ENCODE measurements at places on chromosomes 4 and X.
A peak's percentile ranks its signal among the peaks of the same experiment; 100 is the strongest.

GRCh38 chr4:169627307-169627706, 6.9 kb downstream of the CLCN3 start:
- ATAC-seq, result no peak

DNA sequence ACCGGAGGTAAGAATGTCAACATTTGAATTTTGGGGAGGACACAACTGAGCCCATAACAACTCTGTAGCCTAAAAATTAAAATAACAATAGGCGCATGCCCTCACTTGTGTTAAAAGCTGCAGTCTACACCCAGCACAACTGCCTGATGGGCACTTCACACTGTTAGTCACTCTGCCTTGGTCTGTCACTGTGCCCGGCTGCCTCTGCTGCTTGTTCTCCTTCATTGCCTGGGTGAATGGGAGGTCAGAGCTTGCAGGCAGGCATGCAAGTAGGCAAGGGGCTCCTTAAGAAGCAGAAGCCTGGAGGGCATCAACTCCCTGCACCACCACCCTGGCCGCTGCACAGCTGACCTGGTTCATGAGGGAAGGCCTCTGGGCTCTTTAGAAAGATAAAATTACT, 374.8 kb downstream of the MID1IP1 start:
- ATAC-seq, result no peak

DNA sequence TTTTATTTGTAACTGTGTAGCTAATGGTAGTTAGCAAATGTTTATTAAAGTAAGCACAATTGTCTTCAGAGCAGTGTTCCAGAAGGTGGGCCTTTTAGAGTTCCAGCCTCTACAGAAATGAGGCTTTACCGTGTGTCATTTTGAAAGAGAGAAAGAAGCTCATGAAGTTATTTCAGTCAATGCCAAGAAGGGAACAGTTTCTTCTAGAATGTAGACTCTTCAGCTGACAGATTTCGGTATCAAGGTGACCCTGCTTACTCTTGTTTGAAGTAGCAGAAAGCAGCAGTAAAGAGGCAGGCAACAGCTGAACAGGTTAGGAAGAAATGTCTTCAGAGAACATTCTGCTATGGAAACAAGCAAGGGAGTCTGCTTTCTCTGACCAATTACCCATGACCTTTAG, 93.6 kb downstream of the TASL start:
- no peak for ATAC-seq

DNA sequence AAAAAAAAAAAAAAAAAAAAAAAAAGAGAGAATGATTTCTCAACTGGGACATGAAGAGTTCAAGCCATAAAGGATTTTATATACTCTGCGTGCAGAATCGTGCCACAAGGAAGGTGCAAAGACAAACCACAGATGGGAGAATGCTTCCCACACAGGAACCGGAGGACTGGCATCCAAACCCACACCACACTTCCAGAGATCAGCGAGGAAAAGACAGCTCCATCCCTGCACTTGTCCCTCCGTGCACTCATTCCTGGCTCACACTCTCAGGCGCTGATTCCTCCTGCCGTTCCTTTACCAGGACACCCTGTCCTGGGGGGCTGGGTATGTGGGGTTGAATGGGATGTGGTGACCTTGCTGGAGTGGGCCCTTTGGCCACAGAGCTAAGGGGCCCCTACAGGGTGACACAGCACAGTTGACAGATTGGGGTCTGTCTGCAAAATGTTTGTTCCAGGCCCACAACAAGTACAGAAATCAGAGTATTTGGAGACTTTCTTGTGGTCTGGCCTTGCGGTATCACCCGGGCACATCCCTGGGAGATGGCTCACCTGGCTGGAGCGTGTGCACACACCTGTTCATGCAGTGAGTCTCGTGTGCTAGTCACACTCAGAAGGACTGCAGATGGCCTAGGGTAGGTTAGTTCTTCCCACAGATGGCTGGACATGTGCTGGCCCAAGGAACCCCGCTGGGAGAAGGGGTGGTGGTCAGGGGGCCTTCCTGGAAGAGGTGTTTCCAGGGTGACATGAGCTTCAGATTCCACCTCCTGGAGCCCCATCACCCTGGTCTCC, 55.4 kb upstream of the GPR78 start:
- no peak for ATAC-seq

- no peak for ATAC-seq
Measured at GRCh38 chr4:94765648-94766047, 7.9 kb downstream of the BMPR1B start.

DNA sequence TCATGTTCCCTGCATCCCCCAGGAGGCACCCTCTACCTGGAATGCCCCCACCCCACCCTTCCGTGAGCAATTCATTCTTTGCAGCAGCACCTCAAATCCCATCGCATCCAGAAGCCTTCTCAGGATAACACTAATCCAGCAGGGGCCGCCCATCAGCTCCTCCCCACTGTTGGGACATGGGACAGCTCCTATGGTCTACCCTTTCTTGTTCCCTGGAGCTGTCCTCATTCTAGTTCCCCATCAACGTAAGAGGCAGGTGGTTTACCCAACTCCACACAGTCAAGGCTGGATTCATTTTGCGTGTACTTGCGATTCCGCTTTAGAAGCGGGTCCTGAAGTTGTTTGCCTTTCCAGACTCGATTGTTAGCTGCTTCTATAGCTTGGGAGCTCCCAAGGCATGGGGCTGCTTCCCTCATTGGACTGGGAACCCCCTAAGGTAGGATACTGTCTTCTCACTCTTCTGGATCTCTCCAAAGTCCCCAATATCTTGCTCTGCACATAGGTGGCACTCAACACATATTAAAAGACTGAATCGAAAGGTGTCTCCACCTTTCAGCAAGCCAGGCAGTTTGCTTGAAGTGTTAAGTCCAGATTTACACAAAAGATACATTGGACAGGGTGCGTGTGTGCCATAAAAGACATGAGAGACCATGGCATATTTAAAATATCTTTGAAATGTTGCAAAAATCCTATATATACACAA, 942 bp upstream of the APLN start:
- no peak for ATAC-seq

- no peak for ATAC-seq
Measured at GRCh38 chr4:81806485-81806884, 334.8 kb upstream of the RASGEF1B start.

- no peak for ATAC-seq
Measured at GRCh38 chrX:112270991-112271390, 188.4 kb upstream of the TRPC5 start.

DNA sequence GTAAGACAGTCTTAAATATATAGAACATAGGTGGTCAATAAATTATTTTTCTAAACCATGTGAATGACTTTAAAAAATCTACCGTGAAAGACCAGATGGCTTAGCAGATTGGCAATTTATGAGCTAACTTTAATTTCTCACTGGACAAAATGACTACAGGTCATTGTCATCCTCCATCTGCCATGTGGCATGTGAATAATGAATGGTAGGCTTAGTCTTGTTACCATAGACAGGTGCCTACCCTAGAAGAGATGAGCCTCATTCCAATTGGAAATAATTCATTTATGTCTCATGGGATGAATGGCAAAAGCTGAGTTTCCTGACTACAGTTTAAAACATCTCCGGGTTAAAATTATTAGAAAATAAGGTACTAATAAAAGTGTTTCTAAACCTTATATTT, 1043.3 kb downstream of the FAT4 start:
- no peak for ATAC-seq

DNA sequence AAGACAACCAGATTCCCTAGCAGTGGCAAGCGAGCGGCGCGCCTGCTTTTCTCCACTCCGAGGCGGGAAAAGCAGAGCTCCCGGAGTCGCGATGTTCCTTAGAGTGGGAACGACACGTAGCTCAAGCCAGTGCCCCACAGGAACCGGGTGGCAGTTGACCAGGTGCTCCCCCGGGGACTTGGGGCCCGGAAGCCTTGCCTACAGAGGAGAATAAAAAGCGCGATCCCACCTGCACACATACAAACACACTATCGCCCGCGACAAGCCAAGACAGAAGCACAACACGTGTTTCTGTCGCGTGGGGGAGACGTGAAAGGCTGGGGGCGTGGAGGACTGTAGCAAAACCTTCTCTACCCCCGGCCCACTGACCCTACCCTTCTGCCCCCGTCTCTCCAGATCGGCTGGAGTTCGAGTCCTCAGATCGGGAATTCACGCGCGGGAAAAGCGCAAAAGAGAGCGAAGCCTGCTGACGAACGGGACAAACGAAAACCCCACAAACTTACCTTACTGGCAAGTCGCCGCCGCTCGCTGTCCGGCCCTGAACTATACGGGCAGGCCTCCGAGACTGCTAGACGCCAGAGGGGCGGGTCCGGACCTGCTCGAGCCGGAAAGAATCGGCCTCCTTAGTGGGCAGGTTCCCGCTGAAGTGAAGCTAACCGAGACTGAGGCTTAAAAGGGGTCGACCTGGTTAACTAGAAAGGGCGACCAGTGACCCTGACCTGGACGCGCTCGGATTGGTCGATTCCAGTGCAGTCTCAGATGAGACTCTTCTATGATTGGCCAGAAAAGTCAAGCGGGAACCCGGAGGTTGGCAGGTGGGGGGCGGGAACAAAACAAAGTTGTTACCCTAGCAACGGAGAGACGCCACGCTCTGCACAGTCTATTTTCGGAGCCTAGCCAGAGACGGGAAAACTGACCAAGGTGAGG, at the start of the genes DNAAF6 and NUP62CL:
DNAAF6 (plus strand) TSS at position 842 of the 927 bp plus-strand sequence. CDS start 6,265 bp downstream, outside the sequence.
NUP62CL (minus strand) TSS at position 664 of the 927 bp plus-strand sequence. CDS start 31,287 bp downstream, outside the sequence.
- ATAC-seq, result peak; percentile 92

- ATAC-seq, result no peak
Measured at GRCh38 chr4:84973856-84974255, 7.4 kb upstream of the WDFY3 start.

DNA sequence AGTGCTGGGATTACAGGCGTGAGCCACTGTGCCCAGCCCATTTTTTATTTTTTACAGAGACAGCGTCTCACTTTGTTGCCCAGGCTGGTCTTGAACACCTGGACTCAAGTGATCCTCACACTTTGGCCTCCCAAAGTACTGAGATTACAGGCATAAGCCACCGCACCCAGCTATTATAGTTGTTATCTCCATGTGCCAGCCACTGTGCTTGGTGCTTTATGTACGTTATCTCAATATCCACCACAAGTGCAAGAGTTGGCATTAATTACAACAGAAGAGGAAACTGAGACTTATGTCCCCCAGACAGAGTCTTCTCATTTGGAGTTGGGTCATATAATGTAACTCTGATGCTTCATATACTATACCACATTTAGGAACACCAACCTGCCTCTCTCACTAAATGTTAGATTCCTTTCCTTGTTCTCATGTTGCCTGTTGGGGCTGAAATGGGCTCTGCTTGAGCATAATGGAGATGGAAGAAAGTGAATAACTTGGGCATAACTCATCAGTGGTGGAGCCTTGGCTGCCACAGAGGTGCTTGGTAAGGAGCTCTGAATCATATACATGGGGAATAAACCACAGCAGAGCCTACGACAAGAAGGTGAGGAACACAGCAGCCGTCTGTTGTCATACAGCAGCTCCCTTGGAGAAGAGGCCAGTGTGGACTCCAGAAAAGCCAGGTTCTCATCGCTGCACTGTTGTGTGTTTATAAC, 84.3 kb downstream of the SPRY1 start:
- no peak for ATAC-seq

DNA sequence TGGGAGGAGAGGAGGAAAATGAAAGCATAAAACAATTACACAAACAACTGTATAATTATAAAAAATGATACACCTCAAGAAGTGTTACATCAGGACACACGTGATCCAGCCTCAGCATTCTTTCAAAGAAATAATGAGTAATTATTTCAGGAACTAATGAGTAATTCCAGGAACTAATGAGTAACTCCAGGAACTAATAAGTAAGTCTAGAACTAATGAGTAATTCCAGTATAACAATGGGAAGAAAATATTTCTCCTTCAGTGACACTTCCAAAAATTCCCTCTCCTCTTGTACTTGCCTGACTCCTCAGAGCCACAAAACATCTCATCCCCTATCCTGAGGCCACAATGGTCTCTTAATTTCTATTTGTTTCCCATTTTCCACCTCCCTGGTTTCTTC, 63.5 kb upstream of the COL25A1 start:
- no peak for ATAC-seq

GRCh38 chrX:40097141-40097503, 636 bp downstream of the BCOR start:
- ATAC-seq, result no peak

DNA sequence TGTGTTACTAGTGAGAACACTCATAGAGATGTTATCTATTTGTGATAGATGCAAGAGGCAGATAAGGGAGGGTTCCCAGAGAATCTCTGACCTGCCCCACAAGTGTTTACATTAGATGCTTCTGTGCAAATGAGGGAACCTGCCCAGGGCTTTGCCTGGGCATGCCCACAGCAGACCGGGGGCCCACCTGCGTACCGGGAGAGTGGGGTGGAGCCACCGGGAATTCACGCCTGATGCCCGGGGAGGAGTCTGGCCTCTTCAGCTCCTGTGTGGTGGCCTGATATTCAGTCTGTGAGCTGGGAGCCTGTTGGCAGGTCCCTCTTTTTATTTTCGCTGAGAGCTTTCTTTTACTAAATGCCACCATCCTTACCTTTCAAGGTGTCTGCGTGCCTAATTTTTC, 155.7 kb downstream of the SNCA start:
- no peak for ATAC-seq

GRCh38 chrX:153983321-153983801, 10.8 kb downstream of the TMEM187 start:
- peak; percentile 69 for ATAC-seq

DNA sequence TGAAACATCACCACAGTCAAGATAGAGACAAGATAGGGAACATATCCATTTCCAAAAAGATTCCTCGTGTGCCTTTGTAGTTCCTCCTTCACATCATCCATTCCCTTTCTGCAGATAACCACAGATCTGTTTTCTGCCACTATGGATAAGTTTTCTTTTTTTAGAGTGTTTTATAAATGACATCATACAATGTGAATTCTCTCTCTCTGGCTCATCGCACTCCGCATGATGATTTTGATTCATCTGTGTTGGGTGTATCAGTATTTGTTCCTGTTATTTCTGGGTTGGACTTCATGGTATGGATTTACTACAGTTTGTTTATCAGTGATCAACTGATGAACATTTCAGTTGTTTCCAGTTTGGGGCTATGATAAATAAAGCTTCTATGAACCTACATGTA, 23.2 kb upstream of the ANXA3 start:
- no peak for ATAC-seq

DNA sequence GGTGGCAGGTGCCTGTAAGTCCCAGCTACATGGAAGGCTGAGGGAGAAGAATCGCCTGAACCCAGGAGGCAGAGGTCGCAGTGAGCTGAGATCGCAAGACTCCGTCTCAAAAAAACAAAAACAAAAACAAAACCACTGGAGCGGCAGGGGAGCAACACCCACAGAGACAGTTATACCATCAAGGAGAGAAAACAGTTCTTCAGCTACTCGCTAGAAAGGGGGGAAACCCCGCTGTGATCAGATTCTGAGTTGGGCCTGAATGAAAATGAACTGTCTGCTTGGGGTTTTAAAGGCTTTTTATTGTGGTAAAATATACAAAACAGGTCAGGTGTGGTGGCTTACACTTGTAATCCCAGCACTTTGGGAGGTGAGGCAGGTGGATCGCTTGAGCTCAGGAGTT, 16.8 kb upstream of the IRAK1 start:
- ATAC-seq, result peak; percentile 64

GRCh38 chr4:152029631-152030030, 268.8 kb upstream of the GATB start:
- no peak for ATAC-seq

- no peak for ATAC-seq
Measured at GRCh38 chr4:150318527-150318926, 240.3 kb downstream of the DCLK2 start.

Data from stimulated activated memory B cell treated with anti-CD40 and anti-IgM and Interleukin-4, amounts not matched to agents 10 μg/mL and 1 μg/mL and 100 μg/mL, for 72 hours (primary cell).